ENCODE measurements at places on chromosomes 7 and 10. TPM values are rescaled to one million over a fixed set of nuclear protein-coding genes. Genes with fewer than 3 reads are reported as not detected.

Gene SLC26A3
- total RNA-seq, result not detected

Gene AKR1C4
- total RNA-seq, result not detected

Gene CDH23
- total RNA-seq, result 10.3 TPM

Gene LRIT2
- total RNA-seq, result not detected

Gene ARMS2
- total RNA-seq, result not detected

Gene CTTNBP2
- 25.0 TPM for total RNA-seq

- peak; percentile 91 for DNase-seq
Measured at GRCh38 chr10:10605551-10606081, 412.1 kb upstream of the CELF2 start.

DNA sequence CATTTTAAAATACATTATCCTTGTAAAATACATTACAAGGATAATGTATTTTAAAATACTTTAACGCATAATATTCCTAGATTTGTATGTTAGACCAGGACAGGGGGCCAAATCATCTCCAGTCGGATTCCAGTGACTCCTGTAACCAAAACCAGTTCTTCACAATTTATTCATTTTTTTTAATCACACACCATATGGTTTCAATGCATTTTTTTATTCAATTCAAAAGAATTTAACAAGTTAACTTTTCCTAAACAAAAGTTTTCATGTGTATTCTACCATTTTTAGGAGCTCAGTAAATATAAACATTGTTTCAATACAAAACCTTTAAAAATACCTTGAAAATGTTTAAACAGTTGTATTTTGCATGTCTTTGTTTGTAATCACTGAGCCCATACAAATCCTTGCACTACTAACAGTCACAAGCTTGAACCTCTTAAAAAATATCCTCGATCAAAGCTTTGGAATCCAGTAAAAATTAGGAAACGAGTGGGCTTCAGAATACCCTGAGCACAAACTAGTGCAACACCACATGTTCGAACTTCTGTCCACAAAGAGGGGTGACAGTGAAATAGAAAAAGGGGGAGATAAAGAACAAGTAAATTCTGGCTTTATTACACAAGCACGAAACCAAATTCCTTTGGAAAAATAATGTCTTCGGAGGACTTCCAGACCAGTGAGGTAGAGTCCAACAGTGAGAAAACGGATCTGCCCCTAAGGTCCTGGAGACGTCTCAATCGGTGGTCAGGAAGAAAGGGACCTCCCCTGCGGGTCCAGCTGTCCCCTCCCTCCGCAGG lies 1.6 kb downstream of the CCDC71L start:
- no peak for DNase-seq

DNA sequence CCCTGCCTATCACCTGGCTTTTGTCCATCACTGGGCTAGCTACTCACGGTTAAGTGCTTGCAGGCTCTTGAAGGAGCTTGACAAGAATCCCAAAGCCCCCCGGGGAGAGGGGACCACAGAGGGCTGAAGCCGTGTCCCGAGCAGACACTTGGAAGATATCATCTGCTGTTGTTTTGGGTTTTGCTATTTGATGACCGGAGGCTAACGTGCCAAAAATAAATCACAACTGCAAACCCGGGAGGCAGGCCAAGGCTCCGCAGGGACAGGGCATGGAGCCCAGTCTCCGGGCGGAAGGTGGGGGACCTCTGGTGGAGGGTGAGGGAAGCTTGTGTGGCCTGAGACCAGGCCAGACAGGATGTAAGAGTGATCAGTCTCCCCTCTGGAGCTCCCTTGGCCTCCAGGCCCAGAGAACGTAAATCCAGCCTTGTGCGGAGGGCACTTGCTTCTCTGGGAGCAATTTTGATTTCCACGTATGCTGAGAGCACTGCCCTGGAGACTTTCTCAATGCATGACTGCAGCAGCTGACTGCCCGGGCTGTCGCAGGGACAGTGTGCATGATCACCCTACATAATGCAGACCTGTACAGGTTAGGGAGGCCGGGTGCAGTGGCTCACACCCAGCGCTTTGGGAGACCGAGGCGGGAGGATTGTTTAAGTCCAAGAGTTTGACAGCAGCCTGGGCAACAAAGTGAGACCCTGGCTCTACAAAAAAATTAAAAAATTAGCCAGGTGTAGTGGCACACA lies at the start of gene PHKG1:
Gene PHKG1, minus strand, starts transcription at position 164 of the 743 bp plus-strand sequence. CDS start 4,011 bp downstream, outside the sequence.
- no peak for DNase-seq

DNA sequence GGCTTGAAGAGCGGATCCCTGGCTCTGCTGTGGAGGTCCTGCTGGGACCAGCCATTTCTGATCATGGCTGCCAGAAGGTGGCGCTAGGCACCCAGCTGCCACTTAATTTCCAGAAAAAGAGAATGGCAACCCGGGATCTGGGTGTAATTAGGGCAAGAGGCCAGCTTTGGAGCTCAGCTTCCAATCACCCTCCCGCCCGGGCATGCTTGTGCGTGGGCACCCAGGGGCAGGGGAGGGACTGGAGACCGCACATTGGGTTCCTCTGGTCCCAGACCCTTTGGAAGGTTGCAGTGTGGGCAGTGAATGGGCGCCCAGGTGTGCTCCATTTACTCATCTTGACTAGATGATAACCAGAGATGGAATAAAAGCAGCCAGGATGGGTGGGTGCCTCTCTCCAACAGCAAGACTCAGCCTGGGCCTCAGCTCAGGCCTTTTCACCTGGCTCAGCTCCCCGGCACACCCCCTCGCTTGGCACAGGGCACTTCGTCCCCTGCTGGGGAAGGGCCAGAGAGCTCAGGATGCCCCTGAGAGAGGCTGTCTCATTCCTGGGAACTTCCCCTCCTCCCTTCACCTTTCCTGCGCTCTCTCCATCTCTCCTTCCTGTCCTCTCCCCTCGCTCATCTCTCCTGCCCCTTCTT lies 14.7 kb downstream of the FAM241B start:
- no peak for DNase-seq

DNA sequence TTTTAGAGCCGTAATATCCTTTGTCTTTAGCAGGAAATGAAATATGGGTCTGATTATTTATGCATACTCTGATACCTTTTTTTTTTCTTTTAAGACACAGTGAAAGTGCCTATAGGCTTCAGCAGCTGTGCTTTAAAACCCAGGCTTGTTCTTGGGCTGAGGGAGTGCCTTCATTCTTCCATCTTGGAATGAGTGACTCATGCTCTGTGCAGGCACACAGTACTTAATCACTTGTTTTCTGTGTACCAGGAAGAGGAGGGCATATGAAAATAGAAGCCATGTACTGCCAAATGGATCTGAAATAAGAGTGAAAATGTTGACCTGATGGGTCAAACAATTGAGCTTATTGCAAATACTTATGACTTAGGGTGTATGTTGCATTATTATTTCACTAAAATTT lies 12.0 kb downstream of the INPP5F start:
- no peak for DNase-seq

- DNase-seq, result no peak
Measured at GRCh38 chr7:95636140-95636940, 40.0 kb upstream of the PDK4 start.

DNA sequence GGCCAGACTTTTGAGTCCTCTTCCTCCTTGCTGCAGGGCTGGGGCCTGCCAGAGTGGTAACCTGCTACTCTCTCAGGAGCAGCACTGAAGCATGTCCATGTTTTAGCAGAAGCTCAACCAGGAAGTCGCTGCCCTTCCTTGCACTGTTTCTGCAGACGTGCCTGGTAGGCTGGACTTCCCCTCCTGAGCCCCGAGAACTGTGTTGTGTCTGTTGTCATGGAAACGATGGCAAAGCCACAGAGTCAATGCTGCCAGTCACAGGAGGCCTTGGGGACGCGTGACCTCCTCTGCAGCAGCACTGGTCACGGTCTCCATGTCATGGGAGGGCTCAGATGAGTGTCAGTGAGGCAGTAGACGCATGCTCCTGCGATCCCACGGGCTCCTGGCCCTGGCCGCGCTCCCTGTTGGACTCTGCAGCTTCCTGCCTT lies 145.5 kb downstream of the FANK1 start:
- DNase-seq, result no peak

GRCh38 chr10:109922976-109923921 lies at the start of gene XPNPEP1:
Gene XPNPEP1 (minus strand): TSS chr10:109923511. CDS start chr10:109923433, 78 bp downstream.
- DNase-seq, result no peak

- DNase-seq, result no peak
Measured at GRCh38 chr7:66070222-66070621, 5.4 kb upstream of the ASL start.

DNA sequence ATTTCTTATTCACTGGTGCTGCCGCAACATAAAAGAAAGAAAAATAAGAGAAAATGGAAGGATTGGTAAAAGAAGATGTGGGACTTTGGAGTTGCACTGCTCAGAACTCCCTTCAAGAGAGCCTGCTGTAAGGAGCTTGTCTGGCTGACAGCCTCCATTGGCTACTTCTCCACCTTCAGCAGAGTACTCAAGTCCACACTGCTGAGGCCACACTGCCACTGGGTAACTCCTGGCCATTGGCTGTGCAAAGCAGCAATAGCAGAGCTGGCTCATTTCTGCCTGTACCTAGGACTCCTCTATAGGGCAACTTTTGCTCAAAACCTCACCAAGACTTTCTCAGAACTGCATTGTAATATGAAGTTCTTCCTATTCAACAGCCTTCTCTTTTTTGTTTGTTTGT lies 38.7 kb upstream of the PCLO start:
- no peak for DNase-seq

DNA sequence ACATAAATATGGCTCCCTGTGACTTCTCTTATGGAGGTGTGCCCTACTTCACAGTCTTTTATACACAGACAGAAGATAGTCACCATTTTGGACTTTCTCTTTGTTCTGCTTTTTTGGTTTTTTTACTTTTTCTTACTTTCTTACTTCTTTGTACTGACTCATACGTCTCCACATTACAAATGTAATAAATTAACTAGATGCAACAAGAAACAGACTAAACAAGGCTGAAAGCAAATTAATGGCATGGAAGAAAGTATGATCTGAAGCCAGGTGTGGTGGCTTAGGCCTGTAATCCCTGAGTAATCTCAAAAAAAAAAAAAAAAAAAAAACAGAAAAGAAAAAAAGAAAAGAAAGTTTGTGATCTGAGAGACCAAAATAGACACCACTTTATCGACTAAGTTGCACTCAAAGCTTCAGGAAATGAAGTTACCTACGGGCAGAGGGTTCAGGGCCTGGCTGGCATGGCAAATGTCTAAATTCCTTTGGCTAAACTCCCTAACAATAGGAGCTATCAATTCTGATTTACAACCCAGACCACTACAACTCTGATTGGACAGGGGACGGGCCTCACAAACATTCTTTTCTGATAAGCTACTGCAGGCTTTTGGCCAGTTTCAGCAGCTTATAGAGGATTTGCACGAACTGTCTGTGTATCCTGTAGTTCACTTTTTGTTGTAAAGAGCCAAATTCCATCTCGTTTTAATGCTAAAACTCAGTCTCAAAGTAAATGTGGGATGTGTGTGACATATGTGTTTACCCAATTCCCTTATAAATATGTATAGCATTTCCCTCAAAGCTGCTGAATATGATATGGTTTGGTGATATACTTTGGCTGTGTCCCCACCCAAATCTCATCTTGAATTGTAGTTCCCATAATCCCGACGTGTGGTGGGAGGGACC lies 129.1 kb downstream of the SEPTIN14 start:
- no peak for DNase-seq

GRCh38 chr7:47938574-47939165 lies 9.6 kb downstream of the PKD1L1 start:
- peak; percentile 52 for DNase-seq

DNA sequence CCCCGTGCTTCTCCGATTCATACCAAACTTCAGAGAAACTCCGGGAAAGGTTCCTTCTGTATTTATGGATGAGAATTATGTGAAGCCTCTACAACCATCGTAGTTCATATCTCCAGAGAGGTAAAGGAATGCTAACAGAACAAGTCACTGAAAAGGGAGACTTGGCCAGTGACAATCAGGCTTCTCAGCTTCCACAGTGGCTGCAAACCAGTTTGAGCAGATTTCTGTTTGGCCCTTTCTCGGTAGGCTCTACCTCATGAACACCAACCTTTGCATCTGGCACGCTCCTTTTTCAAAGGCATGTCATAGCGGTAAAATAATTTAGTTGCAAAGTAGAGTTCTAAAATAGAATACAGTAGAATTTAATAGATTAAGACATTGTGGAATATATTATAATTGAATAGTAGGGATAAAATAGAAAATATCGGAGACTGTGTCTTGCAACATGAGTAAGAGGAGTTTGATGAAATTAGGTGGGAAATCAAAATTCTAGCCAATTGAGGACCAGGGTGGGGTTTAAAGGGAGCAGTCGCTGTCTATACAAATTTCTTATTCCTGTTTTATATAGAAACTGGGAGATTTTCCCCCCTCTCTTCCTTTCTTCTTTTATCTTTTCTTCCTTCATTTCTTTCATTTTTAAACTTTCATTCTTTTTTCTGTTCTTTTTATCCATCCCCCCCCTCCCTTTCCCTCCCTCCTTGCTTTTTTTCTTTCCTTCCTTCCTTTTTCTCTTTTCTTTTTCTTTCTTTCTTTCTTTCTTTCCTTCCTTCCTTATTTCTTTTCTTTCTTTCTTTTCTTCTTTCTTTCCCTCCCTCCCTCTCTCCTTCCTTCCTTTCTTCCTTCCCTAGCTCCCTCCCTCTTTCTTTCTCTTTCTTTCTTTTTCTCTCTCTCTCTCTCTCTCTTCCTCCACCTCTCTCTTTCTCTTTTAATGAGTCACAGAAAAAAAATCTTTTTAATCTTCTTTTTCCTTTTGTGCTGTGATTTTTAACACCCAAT lies 161.5 kb upstream of the KLF6 start:
- no peak for DNase-seq

DNA sequence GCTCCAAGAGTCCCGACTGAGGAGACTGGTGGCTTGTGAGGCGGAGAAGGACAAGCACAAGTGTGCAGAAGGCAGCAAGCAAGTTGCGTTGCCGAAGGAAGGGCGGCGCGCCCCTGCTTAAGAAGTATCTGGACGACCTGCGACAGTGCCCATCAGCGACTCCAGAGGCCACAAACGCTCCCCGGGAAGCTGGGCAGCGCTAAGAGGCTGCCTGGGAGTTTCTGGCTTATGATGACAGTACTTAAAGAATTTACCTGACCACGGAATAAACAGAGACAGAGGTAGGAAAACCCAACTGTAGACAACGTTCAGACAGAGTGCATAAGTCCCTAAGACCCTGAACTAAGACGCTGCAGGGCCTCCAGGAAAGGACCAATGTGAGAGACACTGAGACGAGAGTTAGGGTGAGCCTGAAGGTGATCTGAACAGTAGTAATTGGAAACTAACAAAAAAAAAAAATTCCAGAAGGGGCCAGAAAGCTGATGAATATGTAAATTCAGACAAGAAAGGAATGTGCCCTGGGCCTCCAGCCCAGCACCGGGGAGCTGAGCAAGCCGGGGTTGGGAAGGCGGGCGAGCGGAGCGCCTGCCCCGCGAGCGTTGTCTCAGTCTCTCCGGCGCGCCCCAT lies 1.0 kb downstream of the OSBPL3 start:
- no peak for DNase-seq

DNA sequence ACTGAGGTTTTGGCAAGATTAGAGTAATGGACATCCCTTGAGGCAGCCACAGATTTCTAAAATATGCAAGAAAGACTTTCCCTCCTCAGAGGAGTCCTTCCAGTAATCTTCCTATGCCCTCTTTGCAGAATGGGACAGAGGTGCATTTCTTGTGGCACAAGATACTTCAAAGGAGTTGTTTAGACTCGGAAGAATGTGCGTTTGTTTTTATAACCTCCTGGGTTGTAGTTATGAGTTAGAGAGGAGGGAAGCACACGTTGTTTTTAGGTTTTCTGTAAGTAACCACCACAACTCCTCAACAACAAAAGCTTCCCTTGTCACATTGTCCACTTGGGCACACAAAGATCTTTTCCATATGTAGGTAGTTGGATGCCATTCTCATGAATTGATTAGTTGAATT lies 78.1 kb upstream of the GLI3 start:
- DNase-seq, result no peak
